Calu3 (cell line): ENCODE measurements at places on chromosomes 16 and 17. TPM values are rescaled to one million over a fixed set of nuclear protein-coding genes. Genes with fewer than 3 reads are reported as not detected.

GRCh38 chr17:1755827-1756262 lies 6.0 kb upstream of the SERPINF1 start:
- no peak overlapping the region for H3K4me3 ChIP-seq
- H3K36me3 ChIP-seq, result no peaks in the 10 kb centered on the region
- no peaks in the 10 kb centered on the region for H3K4me1 ChIP-seq
- no peak for DNase-seq
- peaks cover 12% of the 10 kb centered on the region for H3K27me3 ChIP-seq
- H3K27ac ChIP-seq, result no peak overlapping the region

The INCA1 gene
- 0.54 TPM in 1 of 2 replicates, not detected in the other for total RNA-seq

- H3K27ac ChIP-seq, result peak overlapping the region; percentile 38
- peak overlapping the region; percentile 3 for H3K4me3 ChIP-seq
- peaks cover 35% of the 10 kb centered on the region for H3K36me3 ChIP-seq
- H3K27me3 ChIP-seq, result no peaks in the 10 kb centered on the region
- no peak for DNase-seq
- peaks cover 61% of the 10 kb centered on the region for H3K4me1 ChIP-seq
Measured at GRCh38 chr17:79006794-79007503, 2.6 kb downstream of the CANT1 start.

The FBXO31 gene
- total RNA-seq, result 40.4 and 43.7 TPM in 2 replicates

The GINS3 gene
- 11.9 and 13.6 TPM in 2 replicates for total RNA-seq
